Memory B cell (primary cell): ENCODE measurements at places on chromosomes 6 and 20.
A peak's percentile ranks its signal among the peaks of the same experiment; 100 is the strongest.

DNA sequence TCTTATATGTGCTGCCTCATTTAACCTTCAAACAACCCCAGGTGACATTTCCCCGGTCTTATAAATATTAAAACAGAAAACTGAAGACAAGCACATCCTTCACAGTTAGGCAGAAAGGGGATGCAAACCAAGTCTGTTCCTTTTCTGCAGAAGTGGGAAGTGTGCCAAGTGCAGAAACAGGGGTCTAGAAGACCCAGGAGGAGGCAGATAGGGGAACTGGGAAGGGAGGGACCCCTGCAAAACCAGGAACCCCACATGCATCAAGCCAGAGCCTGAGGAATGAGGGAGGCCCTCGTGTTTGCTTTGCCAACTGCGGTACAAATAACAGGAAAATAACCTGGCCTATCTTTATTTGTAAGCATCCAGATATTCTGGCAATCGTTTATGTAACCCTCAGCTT, 17.0 kb upstream of the CST3 start:
- DNase-seq: no peak

DNA sequence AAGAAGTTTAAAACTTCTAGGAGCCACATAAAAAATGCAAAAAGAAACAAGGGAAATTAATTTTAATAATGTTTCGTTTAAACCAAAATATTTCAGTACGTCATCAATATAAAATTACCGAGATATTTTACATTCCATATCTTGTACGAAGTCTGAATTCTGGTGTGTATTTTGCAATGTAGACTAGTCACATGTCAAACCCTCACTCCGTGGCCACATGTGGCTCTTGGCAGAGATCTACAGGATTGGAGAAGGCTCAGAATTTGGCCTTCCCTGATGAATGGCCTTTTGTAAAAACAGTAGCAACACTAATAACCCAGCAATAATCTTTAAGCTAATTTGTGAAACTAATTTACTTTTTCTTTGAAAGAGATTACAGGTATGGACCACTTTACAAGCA, 217.1 kb downstream of the PRL start:
- DNase-seq: no peak

GRCh38 chr20:58014628-58015315, 213.7 kb downstream of the ANKRD60 start:
- DNase-seq: no peak

DNA sequence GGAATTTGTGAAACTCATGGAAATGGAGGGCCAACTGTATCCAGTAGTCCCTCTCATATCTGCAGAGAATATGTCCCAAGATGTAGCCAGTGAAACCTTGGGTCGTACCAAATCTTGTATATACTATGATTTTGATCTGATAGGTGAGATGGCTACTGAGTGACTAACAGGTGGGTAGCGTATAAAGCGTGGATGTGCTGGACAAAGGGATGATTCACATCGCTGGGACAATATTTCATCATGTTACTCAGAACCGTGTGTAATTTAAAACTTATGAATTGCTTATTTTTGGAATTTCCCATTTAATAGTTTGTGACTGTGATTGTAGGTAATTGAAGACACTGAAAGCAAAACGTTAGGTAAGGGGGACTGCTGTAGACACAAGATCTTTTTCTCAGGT, 144.1 kb downstream of the SMAP1 start:
- no peak for DNase-seq

DNA sequence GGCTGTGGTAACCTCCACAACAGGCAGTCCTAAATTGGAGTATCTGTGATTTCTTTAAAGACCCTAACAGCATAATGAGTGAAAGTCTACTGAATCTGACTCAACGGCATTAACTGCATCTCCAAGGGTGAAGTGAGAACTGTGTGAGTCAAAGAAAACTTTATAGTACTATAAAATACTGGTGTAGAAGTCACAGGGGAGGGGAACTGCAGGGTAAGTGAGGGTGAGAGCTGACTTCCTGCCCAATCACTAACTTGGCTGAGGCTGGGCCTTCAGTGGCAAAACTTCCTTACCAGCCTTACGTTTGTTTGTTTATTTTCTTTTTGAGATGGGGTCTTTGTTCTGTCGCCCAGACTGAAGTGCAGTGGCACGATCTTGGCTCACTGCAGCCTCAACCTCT, 109.8 kb downstream of the PTPRK start:
- DNase-seq: no peak

- DNase-seq: no peak
Measured at GRCh38 chr6:148415511-148416260, 73.0 kb downstream of the SASH1 start.

DNA sequence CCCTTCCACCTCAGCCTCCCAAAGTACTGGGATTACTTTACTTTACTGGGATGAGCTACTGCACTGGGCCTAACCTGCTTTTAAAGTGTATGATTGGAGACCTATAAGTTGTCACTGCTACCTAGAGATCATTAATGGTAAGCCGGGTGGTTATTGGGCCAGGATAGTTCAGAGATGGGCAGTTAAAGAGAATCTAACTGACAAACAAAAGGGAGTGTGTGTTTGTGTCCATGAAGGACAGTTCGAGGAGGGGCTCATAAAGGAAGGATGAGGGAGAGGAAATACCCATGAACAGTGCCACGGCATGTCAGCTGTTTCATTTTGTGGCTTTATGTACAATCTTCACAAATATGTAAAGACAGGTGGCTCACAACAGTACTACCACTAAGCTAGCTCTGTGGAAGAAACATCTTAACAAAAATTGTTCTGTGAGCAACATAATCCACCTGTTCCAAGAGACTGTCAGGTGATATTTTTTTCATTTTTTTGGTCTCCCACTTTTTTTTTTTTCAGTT, 69.7 kb upstream of the FAM8A1 start:
- no peak for DNase-seq

DNA sequence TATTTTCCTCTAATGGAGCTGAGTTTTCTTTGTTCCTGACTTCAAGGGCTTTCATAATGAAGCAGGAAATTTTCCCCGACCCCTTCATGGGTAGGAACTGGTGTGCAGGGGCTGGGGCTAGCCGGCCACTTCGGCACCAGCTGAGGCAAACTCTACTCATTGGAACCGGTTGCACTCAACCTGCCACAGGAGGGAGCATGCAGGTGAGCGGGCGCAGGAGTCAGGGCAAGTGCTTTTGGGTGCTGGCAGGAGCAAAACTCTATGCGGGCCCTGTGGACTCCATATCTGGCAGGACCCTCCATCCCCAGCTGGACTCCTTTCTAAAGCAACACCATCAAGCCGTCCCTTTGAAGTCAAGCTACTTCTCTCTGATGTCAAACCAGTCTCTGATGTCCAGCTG, 244.2 kb downstream of the EPM2A start:
- no peak for DNase-seq

GRCh38 chr20:41668057-41668749, 50.0 kb upstream of the CHD6 start:
- DNase-seq: no peak

- peak; percentile 7 for DNase-seq
Measured at GRCh38 chr6:40349123-40349900, 237.9 kb downstream of the LRFN2 start.

DNA sequence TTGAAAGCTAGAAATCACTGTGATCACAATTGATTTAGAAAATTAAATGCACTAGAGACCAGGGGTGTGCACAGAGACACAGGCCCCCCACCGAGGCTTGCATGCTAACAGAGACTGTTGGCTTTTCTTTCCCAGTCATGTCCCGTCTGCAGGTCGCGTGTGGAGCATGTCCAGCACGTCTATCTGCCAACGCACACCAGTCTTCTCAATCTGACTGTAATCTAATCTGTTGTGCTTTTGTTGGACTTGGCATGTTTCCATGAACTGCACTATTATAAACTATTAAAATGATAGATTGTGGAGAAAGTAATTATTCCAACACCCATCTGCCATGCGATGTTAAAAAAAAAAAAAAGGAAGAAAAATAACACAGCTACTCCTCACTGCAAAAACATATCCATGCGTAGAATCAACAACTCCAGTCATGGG, 17.7 kb downstream of the MYLIP start:
- DNase-seq: no peak

DNA sequence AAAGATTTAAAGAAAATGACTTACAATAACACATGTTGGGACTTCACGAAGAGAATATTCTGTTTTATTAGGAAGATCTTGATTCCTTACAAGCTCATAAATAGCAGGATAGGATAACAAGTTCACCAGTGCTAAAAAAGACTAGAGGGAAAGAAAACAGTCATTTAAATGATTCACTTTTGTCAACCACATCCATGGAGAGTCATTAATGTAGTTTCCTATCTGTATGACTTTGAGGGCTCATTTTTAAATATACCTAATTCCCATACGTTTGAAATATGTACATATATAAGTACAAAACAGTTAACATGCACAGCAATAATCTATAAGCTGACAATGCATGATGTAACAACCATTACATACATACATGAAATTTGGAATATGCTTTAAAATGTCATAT, 111.1 kb downstream of the TBC1D32 start:
- DNase-seq: no peak
